C1 segment of cervical spinal cord (tissue), 14 donors: ENCODE measurements at places on chromosomes 1 and 21.
A peak's percentile ranks its signal among the peaks of the same experiment; 100 is the strongest.

DNA sequence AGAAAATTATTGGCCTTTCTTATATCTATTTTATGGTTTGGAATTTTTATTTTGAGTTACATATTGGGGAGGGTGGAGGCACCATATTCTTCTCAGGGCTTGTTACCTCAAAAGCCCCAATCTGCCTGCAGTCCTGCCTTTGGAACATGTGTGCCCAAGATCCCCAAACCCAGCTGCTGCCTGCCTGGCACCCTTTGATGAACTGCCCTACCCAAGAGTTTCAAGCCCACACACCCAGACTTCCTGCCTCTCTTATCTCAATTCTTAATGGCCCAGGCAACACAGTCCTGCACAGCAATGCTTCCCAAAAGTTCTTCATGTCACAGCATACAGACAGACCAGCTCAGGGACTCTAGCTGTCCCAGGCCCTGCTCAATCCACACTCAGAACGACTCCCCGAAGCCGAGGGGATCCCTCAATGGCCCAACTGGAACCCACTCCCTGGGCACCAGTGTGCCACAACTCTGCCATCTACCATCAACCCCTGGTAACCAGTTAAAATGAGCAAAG lies 19.2 kb downstream of the OLFML2B start:
- DNase-seq: no peak

- no peak for DNase-seq
Measured at GRCh38 chr1:156464335-156464734, 36.2 kb downstream of the MEF2D start.

DNA sequence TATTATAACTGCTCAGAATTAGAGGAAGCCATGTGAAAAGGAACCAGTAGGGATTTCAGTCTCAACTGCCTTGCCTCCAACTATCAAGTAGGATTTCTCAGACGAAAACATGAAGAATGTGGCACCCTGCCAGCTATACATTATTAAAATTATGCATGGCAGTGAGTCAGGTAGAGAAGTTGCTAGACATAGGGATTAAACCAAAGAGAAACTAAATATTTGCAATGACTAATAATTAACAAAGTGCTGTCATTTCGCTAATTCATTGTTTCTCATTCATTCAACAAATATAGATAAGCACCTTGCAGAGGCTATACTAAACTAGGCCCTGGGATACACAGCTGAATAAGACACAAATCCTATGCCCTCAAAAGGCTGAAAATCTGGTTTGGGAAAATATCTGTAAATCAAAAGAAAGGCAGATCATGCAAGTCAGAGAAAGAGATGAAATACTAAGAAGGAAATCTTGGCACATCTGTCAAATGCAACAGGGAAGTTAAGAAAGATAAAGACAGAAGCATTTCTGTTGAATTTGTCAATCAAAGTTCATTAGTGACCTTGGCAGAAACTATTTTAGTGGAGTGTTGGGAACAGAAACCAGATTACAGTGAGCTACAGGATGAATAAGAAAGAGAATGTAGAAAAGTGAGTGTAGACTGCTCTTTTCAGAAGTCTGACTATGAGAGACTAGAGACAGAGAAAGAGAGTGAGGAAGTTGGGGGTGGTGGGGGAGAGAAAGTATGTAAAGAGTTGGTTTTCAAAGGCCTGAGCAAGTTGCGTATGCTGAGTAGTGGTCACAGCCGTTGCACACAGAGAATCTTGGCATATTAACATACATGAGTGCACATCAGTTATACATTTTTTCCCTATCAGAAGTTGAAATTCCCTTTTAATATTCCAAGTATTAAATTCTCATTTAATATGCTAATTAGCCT lies 14.7 kb upstream of the NBPF11 start:
- no peak for DNase-seq

DNA sequence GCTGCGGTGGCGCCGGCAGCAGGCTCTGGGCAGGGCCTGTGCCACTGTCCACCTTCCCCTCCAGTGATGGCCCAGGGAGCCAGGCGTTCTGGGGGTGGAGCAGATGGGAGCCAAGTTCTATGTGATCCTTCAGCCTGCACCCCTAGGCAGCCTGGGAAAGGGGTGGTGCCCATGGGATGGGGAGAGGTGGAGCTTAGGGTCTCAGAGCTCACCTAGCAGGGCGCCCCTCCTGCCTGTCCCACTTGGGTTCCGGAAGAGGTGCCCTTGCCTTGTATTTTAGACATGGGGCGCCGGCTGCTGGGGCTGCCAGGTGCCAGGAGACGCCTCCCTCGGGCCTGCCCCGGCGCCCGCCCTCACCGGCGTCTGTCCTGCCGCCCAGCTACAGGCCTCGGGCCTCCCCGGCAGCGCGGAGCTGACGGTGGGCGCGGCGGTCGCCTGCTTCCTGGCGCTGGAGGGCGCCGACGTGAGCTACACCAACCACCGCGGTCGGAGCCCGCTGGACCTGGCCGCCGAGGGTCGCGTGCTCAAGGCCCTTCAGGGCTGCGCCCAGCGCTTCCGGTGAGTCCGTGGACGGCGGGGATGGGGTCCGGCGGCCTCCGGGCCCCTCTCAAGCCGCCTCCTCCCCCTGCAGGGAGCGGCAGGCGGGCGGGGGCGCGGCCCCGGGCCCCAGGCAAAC lies 3.1 kb upstream of the MMP23B start:
- no peak for DNase-seq

GRCh38 chr1:209589440-209589839 lies 5.9 kb downstream of the CAMK1G start:
- DNase-seq: no peak

- DNase-seq: no peak
Measured at GRCh38 chr1:209855006-209855405, 27.2 kb downstream of the UTP25 start.

DNA sequence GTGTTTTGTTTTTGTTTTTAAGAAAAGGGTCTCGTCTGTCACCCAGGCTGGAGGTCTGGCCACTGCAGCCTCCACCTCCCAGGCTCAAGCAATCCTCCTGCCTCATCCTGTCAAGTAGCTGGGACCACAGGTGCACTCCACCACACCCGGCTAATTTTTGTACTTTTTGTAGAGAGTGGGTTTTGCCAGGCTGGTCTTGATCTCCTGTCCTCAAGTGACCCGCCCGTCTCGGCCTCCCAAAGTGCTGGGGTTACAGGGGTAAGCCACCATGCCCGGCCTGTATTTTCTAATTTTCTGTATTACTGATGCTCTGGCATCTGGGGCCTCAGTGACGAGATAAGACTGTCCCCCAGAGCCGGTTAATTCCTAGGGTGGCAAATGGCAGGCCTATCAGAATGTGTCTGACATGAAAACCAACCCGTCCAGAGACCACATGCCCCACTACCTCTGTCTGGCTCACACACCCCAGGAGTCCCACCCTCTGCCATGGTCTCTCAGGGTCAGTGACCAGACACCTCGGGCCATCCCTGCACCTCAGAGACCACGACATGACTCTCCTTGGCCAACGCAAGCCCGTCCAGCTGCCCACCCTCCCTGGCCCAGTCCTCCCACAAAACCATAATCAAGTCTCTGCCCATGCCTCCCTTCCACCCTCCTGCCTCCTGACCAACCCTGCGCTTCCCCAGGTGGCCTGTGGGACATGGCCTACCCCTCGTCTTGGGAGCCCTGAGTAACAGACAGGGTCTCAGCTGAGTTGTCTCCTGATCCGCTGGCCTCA lies 12.5 kb downstream of the NPHP4 start:
- no peak for DNase-seq

GRCh38 chr1:96362623-96363022 lies 359.0 kb upstream of the PTBP2 start:
- no peak for DNase-seq

- peak; percentile 48 for DNase-seq
Measured at GRCh38 chr1:205041998-205042910, 758 bp upstream of the CNTN2 start.

DNA sequence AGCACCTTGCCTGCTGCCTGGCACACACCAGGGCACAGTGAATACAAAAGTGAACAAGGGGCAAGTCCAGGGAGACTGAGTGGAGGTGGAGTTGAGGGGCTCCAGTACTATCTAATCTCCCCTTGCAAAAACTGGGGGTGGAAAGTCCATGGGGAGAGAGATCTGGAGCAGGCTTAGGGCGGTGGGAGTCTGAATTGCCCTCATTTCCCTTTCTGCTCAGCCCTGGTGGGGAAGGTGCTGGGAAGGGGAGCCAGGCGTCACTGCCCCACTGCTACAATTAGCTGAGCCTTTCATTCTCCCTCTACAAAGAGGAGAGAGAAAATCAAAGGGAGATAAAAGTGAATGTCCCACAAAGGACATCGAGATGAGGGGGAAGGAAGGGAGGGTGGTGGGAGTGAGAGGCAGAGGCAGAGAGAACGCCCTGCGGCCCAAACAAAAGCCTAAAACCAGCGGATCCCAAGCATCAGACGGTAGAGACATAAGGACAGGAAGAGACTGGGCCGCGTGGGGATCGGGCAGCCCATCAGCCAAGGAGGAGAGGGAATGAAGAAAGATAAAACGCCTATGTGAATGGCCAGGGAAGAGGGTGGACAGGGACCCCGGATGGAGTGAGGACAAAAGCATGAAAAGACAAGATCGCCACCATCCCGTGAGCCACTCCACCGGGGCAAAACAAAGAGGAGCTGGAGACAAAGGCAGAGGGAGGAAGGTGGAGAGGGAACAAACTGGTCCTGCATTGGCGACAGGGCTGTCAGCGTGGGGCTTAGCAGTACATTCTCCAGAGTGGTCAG lies 46.8 kb upstream of the SOX13 start:
- no peak for DNase-seq

DNA sequence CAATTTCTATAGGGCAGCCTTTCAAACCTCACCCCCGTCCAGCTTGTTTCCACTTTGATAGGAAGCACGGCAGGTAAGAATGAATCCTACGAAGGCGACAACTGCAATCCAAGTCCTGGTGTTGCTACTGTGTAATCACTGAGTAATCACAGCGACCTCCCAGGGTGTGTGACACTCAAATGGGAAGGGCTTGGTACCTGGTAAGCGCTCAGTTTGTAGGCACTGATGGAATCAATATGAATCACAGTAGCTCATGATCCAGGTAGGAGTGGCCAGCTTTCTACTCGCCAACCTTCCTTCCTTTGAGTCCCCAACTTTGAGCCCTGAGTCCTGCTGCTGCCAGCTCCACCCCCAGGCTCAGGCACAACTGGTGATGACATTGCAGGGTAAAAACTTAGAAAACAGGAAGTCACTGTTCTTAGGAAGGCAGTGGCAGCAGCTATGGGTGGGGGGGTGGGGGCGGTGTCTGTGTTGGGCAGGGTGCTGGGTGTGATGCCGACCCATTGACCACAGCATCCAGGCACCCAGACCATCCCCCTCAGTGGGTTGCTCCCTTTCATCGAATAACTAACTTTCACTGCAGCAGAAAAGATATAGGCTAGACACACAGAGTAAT lies 70.7 kb downstream of the CD247 start:
- DNase-seq: no peak

GRCh38 chr21:16125274-16125673 lies 395.5 kb downstream of the USP25 start:
- no peak for DNase-seq

- no peak for DNase-seq
Measured at GRCh38 chr1:18919197-18919905, 17.0 kb upstream of the ALDH4A1 start.

GRCh38 chr1:163412221-163412620 lies 90.5 kb downstream of the NUF2 start:
- no peak for DNase-seq

DNA sequence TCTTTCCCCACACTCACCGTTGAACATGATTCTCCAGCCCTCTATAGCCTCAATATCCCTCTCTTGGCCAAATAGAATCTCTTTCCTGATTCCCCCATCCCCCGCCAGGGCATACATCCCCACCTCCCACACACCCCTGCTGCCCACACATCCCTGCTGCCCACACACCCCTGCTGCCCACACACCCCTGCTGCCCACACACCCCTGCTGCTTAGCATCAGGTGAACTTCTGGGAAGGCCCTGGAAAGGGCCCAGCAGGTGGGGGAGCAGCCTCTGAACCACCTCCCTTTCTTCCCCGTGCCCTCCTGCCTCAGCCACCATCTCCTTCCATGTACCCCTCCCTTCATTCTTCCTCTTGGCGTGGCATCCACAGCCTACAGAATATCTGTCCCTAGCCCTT lies 15.9 kb upstream of the IFNLR1 start:
- no peak for DNase-seq

DNA sequence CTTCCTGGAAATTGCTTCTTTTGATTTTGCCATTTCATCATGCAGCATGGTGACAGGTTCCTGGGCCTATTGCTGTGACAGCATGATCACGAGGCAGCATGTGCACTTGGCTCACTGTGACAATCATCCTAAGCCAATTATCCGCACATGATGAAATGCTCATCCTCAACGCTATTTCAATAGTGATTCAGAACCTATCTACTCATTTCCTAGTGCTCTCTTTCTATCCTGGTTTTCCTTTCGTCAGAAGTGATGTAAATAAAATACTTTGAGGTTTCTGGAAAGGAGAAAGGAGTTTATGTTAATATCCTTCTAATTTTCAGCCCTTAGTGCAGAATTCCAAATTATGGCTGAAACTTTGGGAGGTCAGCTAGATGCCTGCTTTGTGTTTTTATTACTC lies 110.6 kb upstream of the ADAMTS5 start:
- no peak for DNase-seq

DNA sequence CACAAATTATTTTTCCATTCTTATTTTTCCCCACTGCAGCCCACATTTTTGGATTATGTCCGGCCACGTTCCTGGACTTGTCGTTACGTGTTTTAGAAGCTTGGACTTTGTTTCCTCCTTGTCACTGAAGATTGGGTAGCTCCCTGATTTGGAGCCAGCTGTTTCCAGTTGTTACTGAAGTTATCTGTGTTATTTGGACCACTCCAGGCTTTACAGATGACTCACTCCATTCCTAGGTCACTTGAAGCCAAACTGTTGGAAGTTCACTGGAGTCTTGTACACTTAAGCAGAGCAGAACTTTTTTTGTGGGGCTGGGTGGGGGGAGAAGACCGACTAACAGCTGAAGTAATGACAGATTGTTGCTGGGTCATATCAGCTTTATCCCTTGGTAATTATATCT lies 12.2 kb upstream of the AXDND1 start:
- DNase-seq: no peak

DNA sequence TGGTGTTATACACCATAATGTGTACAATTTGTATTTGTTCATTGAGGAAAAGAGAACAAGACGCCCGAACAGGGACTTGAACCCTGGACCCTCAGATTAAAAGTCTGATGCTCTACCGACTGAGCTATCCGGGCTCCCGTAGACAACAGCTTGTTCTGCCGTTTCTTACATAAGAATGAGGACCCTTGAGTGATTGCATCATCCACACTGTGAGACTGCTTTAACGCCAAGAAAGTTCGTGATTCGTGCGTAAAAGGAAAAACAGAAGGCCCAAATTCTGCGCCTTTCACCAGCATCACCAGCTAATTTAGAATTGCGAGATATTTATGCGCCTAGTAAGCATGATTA lies 9.3 kb upstream of the MDM4 start:
- DNase-seq: peak; percentile 84

DNA sequence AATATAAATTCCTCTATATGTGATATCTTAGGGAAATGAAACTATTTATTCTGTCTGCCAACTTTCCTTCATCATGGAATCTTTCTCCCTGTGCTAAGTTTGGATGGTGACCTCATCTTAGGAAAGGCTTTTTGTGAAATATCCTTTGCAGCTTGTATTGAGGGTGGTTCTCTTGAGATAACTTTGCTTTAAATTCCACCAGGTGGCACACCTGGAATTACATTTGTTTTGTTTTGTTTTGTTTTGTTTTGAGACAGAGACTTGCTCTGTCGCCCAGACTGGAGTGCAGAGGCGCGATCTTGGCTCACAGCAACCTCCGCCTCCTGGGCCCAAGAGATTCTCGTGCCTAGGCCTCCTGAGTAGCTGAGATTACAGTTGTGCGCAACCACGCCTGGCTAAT lies 7.6 kb upstream of the CD1A start:
- DNase-seq: no peak
